ENCODE measurements at places on chromosomes 5 and 9.
A peak's percentile ranks its signal among the peaks of the same experiment; 100 is the strongest.

GRCh38 chr5:10701567-10702039, 59.4 kb downstream of the DAP start:
- H3K36me3 ChIP-seq = no peaks in the 10 kb centered on the region
- no peak for DNase-seq
- H3K27ac ChIP-seq = peak overlapping the region; percentile 5
- H3K27me3 ChIP-seq = no peaks in the 10 kb centered on the region
- peaks cover 19% of the 10 kb centered on the region for H3K4me1 ChIP-seq
- H3K4me3 ChIP-seq = no peak overlapping the region

DNA sequence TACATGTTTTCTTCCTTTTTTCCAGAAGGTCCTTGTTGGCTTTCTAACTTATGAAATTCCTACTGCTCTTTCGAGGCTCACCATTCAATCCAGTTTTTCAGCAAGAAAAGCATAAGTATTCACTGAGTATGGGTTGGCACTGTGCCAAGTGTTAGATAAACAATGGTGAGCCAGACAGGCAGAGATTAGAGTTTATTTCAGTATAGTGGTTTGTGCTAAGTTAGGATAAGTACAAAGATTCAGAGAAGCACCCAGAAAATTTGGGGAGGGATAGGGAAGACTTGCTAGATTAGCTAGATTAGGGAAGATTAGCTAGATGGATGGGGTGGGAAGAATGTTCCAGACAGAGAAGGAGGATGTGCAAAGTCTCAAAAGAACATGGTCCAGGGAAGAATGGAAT, 122.9 kb downstream of the OXCT1 start:
- H3K27ac ChIP-seq = no peak overlapping the region
- H3K36me3 ChIP-seq = peaks cover 13% of the 10 kb centered on the region
- no peaks in the 10 kb centered on the region for H3K4me1 ChIP-seq
- H3K4me3 ChIP-seq = no peak overlapping the region
- no peaks in the 10 kb centered on the region for H3K27me3 ChIP-seq
- DNase-seq = no peak

DNA sequence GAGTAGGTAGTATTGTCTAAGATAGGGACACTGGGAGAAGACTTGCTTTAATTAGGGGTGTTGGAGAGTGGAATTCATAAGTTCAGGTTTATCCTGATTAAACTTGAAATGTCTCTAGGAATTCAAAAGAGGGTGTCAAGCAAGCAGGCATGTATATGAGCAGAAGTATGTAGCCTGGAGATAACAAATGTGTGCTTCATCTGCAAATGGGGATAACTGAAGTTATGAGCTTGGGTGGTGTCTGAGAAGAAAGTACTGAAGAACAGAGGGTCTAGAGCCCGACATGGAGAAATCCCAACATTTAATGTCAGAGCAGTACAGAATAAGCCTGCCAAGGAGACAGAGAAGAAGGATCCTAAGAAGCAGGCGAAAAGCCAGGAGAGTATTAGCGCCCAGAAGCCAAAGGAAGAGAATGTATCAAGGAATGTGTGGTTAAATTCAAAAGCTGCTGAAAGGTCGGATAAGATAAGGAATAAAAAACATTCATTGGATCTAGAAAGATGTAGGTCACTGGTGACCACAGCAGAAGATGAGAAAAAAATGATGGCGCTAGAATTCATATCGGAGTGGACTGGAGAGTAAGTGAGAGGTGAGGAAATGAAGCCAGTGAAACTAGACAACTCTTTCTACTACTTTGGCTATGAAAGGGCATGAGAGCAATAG, 401.5 kb upstream of the PIK3R1 start:
- peak overlapping the region; percentile 64 for H3K27ac ChIP-seq
- H3K4me1 ChIP-seq = no peaks in the 10 kb centered on the region
- no peak for DNase-seq
- H3K36me3 ChIP-seq = no peaks in the 10 kb centered on the region
- H3K4me3 ChIP-seq = no peak overlapping the region
- H3K27me3 ChIP-seq = no peaks in the 10 kb centered on the region

- peaks cover 68% of the 10 kb centered on the region for H3K4me1 ChIP-seq
- no peak overlapping the region for H3K4me3 ChIP-seq
- H3K27ac ChIP-seq = no peak overlapping the region
- no peaks in the 10 kb centered on the region for H3K36me3 ChIP-seq
- no peak for DNase-seq
These were observed 93.3 kb downstream of the TLE1 start for GRCh38 chr9:81595887-81596543.

GRCh38 chr5:173940269-173940668, 48.7 kb upstream of the C5orf47 start:
- no peak overlapping the region for H3K4me3 ChIP-seq
- H3K4me1 ChIP-seq = peaks cover 4% of the 10 kb centered on the region
- H3K27ac ChIP-seq = no peak overlapping the region
- no peaks in the 10 kb centered on the region for H3K27me3 ChIP-seq
- DNase-seq = no peak
- peaks cover 6% of the 10 kb centered on the region for H3K36me3 ChIP-seq

Measured in tibial artery (tissue), 4 donors.